ENCODE measurements at places on chromosomes 13 and 19.

DNA sequence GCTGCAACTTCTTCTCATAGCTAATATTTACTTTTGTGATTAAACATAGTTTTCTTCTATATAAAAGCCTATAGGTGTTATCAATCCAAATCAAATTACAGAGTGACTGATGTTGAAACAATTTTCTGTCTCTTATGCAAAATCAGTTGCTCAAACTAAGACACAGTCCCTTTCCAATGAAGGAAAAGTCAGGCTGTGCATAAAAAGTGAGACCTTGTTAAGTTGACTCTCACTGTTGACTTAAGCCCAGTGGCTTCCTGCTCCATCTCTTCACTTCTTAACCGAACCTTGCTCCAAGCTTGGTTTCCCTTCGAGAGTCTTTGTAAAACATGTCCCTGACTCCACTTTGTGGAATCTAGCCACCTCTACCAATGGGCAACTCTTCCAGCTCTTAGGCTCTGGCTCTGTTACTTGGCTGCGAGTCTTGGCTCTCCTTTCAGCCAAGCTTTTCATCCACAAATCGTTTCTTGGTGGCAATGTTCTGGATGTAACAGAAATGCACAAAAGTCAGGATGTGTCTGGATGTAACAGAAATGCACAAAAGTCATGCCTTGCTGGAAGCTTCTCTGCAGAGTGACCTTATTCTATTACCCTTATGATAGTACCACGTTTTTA is 118.9 kb downstream of the LIG4 start:
- DNase-seq = no peak

DNA sequence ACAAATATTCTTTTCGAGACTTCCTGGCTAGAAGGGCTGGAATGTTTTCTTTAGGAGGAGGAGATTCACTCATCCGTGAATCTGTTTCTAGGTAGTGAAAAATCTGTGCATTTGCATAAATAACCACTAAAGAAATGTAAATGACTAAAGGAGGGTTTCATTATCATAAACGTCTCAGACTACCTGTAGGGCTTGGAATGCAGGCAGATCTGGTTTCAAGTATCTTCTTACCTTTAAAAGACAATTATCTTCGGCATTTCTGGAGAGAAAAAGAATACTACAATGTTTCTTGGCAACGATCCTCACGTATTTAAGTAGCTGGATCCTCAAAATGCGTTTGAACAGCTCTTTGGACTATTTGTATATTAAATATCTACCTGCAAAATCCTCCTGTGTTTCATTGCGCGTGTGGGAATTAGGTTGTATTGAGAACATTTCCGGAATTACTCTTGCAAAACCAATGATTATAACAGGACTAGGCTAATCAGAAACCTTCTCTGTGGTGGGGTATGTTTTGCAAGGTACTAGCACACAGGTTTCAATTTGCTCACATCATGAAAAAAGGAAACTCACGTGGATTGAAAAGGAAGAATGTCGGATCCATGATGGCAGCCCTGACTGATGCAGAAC is 291.1 kb upstream of the ARGLU1 start:
- DNase-seq = no peak

GRCh38 chr19:995051-995827 is 5.0 kb upstream of the GRIN3B start:
- DNase-seq = no peak

DNA sequence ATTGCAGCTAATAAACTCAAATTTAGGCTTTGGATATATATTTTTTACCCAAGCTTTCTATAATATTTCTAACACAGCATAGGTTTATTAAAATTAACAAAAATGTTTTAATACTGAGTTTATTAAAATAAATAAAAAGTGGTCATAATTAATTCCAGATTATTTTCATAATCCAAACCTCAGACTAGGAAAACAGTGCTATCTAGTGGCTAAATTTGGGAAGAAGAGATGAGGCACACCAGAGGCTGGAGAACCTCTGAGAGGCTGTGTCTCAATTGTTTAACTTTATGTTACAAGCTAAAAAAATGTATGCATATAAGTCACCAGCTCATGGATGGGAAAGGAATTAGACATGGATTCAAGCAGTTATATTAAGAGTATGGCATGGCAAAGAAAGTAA is 392.5 kb downstream of the DIAPH3 start:
- DNase-seq = peak; percentile 59

GRCh38 chr19:49786376-49786820 is 19.6 kb downstream of the AP2A1 start:
- DNase-seq = peak; percentile 53

DNA sequence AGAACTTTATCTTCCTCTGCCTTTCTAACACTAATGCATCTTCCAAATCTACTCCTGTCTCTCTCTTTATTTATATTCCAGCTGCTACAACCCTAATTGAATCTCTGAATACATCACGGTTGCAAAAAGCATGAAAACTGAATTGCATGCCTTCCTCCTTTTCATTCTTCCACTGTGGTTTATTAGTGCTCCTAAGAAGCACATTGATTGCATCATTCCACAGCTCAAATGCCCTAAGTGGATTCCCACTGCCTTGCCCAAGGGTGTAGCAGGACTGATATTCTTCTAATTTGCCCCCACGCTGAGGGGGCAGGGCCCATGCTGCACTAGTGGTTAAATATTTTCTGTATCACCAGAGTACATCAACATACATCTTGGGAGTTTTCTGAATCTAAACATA is 640.8 kb downstream of the EFNB2 start:
- no peak for DNase-seq

DNA sequence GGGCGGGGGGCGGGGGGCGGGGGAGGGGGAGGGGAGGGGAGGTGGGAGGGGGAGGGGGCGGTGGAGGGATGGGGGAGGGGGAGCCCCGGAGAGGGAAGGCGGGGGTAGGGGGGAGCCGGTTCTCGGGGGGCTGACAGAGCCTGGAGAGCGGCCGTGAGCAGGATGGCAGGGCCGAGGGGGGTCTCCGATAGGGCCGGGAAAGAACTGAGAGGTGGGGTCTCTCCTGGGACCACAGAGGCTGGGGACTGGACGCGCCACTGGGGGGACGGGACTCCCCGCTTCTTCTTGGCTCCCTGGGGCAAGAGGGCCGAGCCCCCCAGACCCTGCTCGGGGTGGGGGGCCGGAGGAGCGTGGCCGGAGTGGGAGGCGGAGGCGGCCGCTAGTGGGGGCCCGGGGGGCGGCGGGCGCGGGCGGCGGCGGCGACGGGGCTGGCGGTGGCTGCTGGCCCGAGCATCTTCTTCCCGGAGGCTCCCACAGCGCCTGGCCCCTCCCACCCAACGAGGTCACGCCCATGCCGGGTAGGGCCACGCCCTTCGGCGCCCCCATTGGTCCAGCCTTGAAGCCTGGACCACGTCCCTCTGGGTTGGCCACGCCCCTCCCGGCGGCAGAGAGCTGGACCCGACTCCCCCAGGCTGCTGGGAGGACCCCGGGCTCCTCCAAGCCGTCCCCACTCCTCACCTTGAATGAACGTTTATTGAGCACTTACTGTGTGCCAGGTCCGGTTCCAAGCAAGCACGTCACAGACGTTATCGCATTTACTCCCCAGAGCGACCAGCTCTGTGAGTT is at the start of gene NOVA2:
NOVA2 (minus strand) TSS at position 313 of the 786 bp plus-strand sequence. CDS start 514 bp downstream, outside the sequence.
- DNase-seq = peak; percentile 36

DNA sequence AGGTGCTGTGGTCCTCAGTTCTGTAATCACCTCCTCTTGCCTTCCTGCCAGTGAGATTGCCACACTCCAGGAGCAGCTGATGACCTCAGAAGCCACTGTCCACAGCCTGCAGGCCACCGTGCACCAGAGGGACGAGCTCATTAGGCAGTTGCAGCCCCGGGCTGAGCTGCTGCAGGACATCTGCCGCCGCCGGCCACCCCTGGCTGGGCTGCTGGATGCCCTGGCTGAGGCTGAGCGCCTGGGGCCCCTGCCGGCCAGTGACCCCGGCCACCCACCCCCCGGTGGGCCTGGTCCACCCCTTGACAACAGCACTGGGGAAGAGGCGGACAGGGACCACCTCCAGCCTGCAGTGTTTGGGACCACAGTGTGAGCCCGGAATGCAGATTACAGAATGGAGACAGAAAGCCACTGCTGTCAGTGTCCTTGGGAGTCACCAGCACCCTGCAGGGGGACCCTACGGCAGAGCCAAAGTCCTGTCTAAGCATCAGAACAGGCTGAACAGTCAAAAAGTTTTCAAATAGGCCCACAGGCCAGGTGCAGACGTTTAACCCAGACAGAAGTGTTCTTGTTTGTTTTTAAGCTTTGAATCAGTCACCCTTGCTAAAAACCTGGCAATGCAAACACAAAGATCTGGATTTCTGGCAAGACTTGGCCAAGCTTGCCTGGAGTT is 4.2 kb downstream of the VMAC start:
- no peak for DNase-seq

DNA sequence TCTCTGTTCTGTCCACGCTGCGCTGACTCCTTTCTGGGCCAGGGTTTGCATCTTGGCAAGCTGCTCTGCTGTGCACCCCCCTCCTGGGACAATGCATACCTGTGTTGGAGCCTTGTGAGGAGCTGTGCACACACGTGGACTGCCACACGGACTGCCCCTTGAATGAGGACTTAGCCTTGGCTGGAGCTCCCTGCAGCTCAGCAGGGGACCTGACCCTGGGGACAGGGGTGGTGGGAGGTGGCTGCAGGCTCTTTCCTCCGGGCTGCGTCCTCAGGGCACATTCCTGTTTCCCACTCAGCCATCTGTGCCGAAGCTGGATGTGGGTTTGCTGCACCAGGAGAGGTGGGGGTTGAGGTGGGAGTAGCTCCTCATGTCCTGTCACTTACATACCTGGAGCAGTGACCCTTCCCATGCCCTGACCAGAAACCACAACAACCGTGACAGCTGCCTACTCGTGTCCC is 8.2 kb downstream of the RAB11B start:
- no peak for DNase-seq

- DNase-seq = no peak
Observed at GRCh38 chr19:9818175-9818733, 625 bp downstream of the FBXL12 start.

GRCh38 chr13:67713571-67713970 is 483.4 kb upstream of the PCDH9 start:
- no peak for DNase-seq

DNA sequence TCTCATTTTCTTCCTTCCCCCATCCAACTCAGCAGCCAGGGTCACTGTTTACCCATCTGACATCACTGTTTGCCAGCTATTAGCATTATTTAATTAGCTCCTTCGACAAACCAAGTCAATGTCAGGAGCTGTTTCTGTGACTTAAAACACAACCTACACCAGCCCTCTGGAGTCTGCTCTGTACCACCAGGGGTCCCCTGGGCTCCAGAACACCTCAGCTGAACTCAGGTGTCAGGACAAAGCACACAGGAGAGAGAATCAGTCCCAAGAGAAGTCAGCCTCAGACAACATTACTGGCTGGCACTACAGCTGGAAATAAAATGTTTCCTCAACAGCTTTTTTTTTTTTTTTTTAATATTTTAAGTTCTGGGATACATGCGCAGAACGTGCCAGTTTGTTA is 45.1 kb downstream of the DCLK1 start:
- no peak for DNase-seq

DNA sequence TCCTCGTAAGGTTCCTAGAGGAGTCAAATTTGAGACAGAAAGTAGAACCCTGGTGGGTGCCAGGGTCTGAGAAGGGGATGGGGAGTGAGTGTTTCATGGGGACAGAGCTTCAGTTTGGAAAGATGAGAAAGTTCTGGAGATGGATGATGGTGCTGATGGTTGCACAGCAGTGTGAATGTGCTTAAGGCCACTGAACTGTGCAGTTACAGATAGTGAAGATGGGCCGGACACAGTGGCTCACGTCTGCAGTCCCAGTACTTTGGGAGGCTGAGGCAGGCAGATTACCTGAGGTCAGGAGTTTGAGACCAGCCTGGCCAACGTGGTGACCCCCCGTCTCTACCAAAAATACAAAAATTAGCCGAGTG is 917 bp downstream of the SPC24 start:
- DNase-seq = no peak

DNA sequence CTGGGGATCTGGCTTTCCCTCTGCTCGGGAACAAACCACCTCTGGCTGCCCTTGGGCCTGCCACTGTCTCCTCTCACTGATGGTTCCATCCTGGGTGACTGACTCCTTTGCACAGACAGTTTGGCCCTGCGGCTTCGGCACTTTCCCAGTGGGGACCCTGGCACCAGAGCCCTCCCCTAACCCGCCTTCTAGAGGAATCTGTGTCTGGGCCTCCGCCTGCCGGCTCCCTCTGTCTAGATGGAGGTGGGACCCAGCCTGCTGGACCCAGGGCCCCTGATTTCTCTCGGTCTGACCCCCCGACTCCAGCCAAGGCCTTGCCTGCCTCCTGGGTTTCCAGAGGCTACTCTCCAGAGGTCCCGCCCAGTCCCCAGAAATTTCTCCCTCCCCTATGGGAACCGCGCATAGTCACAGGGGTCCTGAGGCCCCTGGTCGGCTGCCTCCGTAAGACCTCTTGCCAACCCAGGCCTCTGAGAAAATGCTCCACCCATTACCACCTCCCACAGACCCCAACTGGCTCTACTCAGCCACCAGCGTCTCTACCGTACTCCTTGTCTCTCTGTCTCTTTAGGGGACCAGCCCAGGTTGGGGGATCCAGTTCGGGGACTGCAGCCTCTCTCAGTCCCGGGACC is 2.7 kb downstream of the CCDC106 start:
- no peak for DNase-seq

DNA sequence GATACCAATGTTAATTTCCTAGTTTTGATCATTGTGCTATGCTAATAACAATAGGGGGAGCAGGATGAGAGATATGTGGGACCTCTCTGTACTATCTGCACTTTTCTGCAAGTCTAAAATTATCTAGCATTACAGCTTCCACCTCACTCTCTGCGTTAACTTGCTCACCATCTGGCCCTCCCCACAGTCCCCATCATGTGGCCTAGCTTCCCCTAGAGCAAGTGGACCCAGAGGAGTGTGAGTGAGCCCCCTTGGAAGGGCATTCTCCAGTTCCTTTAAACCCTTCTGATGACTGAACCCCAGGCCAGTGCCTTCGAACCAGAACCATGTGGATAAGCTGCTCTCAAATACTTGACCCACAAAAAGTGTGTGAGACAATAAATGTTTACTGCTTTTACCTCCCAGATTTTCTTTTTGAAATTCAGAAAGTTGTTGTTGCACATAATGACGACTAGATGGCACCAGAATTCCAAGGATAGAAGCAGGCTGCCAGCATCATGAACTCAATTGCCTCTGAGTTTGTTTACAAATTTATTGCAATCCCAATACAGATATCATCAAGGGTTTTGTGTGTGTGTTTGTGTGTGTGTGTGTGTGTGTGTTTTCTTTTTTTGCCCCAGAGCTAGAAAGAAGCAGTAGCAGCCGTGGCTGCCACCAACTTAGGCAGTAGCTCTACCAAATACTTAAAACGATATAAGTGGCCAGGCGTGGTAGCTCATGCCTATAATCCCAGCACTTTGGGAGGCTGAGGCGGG is 49.0 kb upstream of the ZNF780A start:
- DNase-seq = peak; percentile 63

- DNase-seq = no peak
Observed at GRCh38 chr13:41213919-41214318, 19.6 kb upstream of the KBTBD7 start.

DNA sequence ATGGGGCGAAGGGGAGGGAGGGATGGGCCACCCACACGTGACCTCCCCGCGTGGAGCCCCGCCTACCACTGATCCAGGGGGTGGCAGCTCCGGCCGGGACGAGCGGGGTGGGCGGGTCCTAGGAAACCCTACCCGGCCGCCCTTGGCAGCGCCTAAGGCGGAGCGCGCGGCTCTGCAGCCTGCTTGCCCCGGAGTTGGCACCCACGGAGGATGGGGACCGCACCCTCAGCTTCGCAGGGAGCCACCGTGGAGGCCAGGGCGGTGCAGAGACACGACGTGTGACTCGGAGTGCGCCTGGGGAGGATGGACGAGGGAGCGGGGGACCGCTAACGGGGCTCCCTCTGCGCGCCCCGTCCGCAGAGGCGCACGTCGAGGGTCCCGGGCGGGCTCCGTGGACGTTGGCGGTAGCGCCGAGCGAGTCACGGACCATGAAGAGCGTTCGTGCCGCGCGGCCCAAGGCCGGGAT is at the start of gene RGS9BP:
RGS9BP (plus strand) TSS at position 129 of the 466 bp plus-strand sequence. CDS start 416 bp downstream, outside the sequence.
- peak; percentile 59 for DNase-seq

- no peak for DNase-seq
Observed at GRCh38 chr19:33558856-33559255, 37.3 kb upstream of the PEPD start.
